HFFc6 (cell line): ENCODE measurements at places on chromosomes 5 and 9.
A peak's percentile ranks its signal among the peaks of the same experiment; 100 is the strongest.

DNA sequence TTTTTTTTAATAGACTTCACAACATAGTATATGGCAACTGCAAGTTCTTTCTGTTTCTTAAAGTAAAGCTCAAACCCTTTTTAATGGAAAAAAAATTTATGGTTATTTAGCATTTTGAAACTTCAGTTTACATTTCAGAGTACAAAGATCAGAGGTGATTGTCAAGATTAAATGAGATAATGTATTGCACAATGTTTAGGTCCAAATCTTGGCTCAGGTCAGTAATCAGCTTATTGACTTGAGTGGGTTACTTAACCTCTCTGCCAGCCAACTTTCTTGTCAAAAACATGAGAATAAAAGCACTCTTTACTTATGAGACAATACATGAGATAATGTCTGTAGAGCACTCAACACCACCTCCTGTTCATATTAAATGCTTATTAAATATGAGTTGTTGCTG, 345.1 kb upstream of the PTPRD start:
- no peak for DNase-seq

DNA sequence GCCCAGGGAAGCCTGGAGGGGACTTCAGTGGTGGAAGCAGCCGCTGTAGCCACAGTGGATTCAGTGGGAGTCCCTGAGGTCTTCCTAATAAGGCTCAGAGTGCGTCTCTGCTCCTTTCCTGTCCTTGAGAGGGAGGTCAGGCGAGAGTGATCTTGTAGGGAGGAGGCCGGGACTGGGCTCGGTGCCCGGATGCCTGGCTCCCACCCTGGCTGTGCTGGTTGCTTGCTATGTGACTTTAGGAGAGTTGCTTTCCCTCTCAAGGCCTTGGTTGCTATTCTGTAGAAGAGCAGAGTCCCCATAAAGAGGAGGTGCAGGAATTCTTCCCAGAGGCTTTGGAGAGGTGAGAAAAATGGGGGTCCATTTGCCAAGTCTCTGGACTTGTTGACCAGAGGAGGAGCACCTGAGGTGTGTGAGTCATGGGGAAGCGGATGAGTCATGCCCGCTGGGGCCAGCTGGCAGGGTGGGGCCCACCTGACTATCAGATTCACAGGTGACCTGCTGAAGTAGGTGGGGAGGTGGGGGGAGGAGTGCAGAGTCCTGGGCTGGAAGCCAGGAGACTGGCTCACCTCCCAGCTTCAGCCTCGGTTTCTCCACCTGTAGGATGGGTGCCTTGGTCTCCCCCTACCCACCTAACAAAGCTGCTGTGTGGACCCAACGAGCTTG, 13.8 kb downstream of the GSN start:
- DNase-seq, result peak; percentile 60

- DNase-seq, result peak; percentile 67
Measured at GRCh38 chr9:15135164-15135792, 171.7 kb downstream of the TTC39B start.

DNA sequence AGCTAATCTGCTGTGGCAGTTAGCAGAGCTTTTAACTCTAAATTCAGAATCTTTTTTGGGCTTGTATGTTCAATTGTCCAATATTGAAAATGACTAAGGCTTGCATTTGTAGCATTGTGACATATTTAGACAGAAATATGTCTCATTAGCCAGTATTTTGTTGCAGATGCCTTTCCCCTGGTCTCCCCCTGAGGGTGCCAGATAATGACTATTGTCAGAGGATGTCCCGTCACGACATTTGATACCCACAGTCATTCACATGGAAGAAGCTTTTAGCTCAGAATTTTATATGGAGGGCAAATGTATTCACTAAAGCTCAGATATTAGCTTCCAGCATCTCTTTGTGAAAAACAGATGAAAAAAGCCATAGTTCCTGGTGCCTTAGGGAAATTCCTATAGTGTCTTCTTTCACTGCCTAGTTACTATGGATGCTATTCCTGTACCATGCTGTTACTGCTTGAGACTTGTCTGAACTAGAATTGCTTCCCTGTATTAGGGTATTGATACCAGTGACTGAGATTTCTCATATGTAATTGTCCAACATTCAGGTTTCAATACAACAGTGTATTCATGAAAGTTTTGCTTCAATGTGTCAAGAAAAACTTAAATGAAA, 96.2 kb downstream of the CCDC192 start:
- DNase-seq, result no peak

- no peak for DNase-seq
Measured at GRCh38 chr5:165502893-165503691, 1997.7 kb downstream of the MAT2B start.

GRCh38 chr5:127571314-127572131, 54.1 kb downstream of the PRRC1 start:
- no peak for DNase-seq

DNA sequence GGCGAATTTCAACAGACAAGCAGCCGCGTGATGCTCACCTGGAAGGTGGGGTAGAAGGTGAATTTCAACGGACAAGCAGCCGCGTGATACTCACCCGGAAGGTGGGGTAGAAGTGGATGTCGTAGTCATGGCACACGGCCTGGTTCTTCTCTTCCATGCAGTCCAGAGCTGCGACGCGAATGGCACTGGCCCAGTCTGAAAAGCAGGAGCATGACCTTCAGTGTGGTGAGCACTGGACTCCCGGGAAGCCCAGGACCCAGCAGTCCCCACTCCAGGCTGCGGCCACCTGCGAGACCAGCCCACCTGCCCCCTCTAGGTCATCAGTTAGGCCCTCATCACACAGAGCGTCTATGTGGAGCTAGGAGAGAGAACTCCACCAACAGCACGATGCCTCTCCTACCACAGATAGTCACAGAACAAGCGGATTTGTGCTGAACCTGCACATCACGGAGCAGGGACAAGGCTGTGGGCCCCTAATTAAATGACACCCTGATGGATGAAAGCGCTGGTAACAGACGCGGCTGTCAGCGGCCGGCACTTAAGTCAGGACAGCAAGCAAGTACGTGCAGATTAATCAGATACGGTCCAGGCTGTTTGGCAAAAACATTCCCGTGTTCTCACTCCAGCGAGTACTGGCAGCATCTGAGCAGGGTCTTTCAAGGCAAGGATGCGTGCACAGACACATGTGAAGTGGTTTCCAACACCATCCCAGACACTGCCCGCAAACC, 18.8 kb downstream of the QSOX2 start:
- DNase-seq, result no peak
